ENCODE measurements at places on chromosomes 11 and 22.

GRCh38 chr11:112177589-112177988, 2.3 kb downstream of the BCO2 start:
- no peak for DNase-seq

- DNase-seq = no peak
Measured at GRCh38 chr22:29149841-29150555, 55.7 kb upstream of the EMID1 start.

GRCh38 chr11:70064008-70064725, 13.9 kb upstream of the ANO1 start:
- DNase-seq = no peak

GRCh38 chr11:69746752-69747742, 28.1 kb downstream of the FGF4 start:
- DNase-seq = no peak

GRCh38 chr22:42938976-42939375, 76.0 kb downstream of the PACSIN2 start:
- no peak for DNase-seq

DNA sequence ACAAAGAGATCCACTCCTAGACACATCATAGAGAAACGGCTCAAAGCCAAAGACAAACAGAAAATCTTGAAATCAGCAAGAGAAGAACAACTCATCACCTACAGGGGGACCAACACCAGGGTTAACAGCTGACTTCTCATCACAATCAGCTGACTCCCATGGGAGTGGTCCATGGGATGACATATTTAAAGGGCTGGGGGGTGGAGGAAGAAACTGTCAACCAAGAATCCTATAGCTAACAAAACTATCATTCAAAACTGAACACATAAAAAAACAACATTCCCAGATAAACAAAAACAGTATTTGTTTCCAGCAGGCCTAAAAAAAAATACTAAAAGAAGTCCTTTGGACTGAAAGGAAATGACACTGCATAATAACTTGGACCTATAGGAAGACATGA, 86.7 kb downstream of the APOL5 start:
- DNase-seq = no peak

GRCh38 chr11:79400717-79401330, 40.0 kb downstream of the TENM4 start:
- peak; percentile 11 for DNase-seq

DNA sequence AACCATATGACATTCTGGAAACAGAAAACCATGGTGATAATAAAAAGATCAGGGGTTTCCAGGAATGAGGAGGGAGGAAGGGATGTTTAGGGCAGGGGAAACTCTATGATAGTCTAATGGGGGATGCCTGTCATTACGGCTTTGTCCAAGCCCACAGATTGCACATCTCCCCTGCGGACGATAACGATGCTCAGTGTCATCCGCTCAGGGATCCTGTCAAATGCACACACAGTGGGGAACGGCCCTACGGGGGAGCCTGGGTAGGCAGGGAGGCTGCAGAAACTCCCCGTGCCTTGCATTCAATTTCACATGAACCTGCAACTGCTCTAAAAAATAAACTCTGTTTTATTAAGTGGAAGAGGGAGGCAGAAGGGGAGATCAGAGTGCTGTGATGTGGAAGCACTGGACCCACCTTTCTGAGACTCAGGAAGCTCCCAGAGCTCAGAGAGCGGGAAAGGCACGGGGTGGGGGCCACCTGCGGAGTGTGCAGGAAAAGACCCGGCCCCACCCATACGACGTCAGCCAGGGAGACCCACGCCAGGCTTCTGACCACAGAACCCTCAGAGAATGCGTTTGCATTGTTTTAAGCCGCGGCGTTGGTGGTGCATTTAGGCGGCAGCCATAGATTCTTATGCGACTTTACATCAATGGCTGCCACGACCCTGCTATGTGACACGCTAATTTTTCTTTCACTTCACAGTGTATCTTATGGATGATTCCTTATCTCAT, 543.5 kb downstream of the BRD1 start:
- no peak for DNase-seq

Data from Jurkat, Clone E6-1 (cell line).